ENCODE measurements at places on chromosomes 4 and X.

DNA sequence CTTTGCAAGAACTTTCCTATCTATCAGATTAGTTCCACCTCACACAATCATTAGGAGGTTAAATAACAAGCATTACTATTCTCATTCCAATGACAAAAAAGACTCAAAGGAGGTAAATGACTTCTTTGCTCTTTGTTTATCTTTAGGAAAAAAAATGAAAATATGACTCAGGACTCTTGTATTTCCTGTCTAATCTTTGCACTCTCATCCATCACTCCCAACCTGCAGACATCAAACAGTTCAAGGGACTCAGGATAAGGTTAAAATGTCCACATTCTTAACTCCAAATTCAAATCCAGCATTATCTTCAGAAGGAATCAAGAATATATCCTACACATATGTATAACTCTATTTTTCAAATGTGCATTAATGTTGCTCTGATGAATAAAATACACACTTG is 139.6 kb downstream of the UNC5C start:
- DNase-seq: no peak

DNA sequence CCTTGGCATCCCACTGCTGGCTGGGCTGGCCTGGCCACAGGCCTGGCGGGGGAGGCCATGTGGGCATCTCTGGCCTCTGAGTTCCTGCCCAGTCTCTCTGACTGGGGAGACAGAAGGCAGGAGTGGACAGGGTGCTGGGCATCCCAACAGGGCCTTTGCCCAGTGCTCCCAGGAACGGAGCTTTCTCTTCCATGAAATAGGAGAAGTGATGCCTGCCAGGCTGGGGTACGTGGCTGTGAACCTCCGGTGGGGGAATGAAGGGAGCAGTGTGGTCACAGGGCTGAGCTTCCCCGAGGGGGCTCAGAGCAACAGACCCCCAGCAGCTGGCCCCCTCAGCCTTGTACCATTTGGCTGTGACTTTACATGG is 40.4 kb upstream of the HMX1 start:
- no peak for DNase-seq

GRCh38 chr4:54092405-54093323 is 7.3 kb upstream of the GSX2 start:
- no peak for DNase-seq

GRCh38 chrX:119121341-119121740 is 6.3 kb downstream of the KIAA1210 start:
- DNase-seq: peak; percentile 11

DNA sequence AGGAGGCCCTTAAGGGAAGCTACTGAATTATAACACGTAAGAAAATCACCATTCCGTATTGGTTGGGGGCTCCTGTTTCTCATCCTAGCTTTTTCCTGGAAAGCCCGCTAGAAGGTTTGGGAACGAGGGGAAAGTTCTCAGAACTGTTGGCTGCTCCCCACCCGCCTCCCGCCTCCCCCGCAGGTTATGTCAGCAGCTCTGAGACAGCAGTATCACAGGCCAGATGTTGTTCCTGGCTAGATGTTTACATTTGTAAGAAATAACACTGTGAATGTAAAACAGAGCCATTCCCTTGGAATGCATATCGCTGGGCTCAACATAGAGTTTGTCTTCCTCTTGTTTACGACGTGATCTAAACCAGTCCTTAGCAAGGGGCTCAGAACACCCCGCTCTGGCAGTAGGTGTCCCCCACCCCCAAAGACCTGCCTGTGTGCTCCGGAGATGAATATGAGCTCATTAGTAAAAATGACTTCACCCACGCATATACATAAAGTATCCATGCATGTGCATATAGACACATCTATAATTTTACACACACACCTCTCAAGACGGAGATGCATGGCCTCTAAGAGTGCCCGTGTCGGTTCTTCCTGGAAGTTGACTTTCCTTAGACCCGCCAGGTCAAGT is 6.9 kb upstream of the MSANTD1 start:
- DNase-seq: peak; percentile 56

- peak; percentile 82 for DNase-seq
These were observed 23.9 kb upstream of the PRDM8 start for GRCh38 chr4:80173401-80173800.

- DNase-seq: no peak
These were observed 91.5 kb upstream of the ZNF827 start for GRCh38 chr4:146029939-146030710.

- DNase-seq: peak; percentile 4
These were observed 100.6 kb downstream of the AKAP4 start for GRCh38 chrX:50100188-50100587.

GRCh38 chr4:15100380-15100779 is 98.1 kb downstream of the CPEB2 start:
- DNase-seq: no peak

GRCh38 chr4:120853161-120853935 is 69.2 kb downstream of the PRDM5 start:
- peak; percentile 57 for DNase-seq

DNA sequence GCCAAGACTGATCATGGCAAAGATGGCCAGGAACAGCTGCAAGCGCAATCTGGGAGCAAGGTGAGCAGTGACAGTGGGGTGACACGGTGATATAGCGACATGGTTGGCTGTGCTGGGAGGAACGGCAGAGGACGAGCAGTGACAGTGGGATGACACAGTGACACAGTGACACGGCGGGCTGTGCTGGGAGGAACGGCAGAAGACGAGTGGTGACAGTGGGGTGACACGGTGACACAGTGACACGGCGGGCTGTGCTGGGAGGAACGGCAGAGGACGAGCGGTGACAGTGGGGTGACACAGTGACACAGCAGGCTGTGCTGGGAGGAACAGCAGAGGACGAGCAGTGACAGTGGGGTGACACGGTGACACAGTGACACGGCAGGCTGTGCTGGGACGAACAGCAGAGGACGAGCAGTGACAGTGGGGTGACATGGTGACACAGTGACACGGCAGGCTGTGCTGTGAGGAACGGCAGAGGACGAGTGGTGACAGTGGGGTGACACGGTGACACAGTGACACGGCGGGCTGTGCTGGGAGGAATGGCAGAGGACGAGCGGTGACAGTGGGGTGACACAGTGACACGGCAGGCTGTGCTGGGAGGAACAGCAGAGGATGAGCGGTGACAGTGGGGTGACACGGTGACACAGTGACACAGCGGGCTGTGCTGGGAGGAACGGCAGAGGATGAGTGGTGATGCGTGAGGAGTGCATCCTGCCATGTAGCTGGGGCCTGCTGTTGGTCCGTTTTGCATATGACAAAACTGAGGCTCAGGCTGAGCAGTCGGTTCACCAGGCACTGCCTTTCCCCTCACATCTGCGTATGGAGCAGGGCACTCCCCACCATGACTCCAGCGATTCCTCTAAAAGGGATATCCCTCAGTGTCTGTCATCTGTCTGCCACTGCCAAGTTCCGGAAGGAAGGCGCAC is 36.0 kb upstream of the MXD4 start:
- DNase-seq: no peak

DNA sequence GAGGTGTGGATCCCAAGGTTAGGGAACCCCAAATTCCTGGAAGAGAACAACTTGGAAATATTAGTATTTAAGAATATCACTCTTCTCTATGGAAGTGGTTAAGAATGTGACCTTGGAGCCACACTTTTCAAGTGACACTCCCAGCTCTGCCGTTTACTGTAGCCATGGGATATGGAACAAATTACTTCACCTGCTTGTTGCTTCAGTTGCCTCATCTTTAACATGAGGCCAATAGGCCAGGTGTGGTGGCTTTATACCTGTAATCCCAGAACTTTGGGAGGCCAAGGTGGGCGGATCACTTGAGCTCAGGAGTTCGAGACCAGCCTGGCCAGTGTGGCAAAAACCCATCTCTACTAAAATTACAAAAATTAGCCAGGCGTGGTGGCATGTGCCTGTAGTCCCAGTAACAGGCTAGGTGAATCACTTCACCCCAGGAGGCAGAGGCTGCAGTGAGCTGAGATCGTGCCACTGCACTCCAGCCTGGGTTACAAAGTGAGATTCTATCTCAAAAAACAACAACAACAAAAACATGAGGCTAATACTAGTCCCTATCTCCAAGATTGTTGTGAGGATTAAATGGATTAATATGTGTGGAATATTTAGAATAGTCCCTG is 13.0 kb downstream of the IL13RA1 start:
- no peak for DNase-seq

DNA sequence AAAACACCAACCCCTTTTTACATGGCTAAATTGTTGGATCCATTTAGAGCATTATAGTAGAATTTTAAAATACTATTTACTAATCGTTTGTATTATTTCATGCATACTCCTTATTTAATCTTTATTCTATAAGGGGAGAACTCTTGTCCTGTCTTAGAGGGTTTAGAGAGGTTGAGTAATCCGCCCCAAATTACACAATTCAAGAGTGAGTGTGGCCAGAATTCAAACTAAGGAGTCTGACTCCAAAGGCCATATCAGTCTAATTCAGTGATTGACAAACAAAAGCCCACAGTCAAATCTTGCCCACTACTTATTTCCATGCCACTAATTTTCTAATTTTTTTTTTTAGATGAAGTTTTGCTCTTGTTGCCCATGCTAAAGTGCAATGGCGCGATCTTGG is 33.7 kb upstream of the NEIL3 start:
- DNase-seq: no peak

DNA sequence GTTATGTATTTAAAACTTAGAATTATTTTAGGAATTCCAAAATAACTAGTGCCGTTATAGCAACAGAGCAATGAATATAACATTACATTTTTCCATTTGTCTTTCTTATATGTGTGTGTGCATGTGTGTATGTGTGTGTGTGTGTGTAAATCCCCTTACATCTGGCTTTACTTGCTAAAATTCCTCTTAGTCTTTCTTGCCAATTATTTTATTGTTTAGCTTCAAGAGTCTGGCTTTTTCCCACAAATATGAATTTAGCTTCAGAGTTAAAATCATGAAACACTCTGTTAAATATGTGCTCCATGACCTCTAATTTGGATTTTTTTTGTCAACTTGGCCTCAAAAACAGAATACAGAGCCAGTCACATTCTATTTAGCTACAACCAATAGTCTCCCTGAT is 18.9 kb downstream of the FGF13 start:
- DNase-seq: peak; percentile 20

DNA sequence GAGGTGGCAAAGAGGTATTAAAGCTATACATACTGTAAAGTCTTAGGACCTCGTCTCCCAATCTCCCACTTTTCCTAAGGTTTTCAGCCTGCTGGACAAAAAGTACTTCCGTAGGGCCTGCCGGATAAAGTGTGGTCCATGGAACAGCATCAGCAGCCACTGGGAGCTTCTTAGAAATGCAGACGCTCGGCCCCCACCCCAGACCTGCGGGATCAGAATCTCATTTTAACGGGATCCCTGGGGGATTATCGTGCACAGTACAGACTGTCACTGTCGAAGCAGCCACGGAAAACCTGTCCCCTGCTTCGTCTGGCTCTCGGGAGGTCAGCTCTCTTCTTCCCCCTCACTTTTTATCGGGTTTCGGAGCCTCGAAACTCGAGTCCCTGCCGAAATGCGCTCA is 802 bp downstream of the ADGRG2 start:
- DNase-seq: no peak

DNA sequence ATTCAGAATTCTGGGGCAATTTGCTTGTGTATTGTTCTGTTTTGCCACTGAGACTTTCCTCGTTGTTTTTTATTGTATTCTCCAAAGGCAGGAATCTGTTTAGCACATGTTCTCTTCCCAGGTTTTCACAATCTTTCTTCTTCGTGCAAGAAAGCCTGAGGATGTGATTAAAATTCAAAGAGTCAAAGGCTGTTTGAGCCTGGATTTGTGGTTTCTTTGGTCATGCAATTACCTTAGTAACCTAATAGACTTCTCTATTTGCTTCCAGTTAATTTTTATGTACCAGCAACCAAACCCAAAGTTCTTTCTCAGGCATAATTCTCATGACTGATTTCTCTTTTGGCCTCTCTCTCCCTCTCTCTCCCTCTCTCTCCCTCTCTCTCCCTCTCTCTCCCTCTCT is 1420.1 kb upstream of the TENM3 start:
- DNase-seq: peak; percentile 3

- DNase-seq: no peak
These were observed 31.5 kb upstream of the UNC5C start for GRCh38 chr4:95580226-95580625.

GRCh38 chrX:77652095-77652494 is 133.9 kb downstream of the ATRX start:
- no peak for DNase-seq

DNA sequence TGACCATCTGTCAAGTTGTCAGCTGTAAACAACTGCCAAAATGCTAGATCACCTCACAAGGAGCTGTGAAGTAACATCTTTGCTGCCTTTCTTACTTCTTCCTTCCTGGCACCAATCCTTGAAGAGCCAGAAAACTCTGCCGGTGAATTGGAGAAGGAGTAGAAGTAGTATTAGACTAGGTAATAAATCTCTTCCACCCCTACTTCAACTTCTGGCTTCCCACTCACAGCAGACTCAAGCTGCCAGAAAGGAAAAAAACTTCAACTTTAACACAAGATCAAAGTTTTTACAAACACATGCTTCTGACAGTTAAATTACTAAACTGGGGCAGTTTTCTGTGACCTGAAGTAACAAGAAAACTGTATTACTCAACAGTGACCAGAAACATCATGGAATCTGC is 164.7 kb upstream of the SLC7A11 start:
- peak; percentile 12 for DNase-seq

DNA sequence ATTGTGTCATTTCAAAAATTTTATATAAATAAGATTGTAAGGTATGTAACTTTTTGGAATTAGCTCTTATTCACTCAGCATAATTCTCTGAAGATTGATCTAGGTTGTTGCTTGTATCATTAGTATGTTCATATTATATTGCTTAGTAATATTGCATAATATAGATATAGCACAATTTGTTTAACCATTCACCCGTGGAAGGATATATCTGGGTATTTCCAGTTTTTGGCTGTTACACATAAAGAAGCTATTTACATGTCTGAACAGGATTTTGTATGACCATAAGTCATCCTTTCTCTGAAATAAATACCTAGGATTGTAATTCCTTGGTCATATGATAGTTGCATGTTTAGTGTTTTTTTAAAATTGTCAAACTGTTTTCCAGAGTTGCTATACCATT is 82.5 kb downstream of the CPEB2 start:
- no peak for DNase-seq

- DNase-seq: no peak
These were observed 54.3 kb upstream of the MAGEB2 start for GRCh38 chrX:30161043-30161442.

DNA sequence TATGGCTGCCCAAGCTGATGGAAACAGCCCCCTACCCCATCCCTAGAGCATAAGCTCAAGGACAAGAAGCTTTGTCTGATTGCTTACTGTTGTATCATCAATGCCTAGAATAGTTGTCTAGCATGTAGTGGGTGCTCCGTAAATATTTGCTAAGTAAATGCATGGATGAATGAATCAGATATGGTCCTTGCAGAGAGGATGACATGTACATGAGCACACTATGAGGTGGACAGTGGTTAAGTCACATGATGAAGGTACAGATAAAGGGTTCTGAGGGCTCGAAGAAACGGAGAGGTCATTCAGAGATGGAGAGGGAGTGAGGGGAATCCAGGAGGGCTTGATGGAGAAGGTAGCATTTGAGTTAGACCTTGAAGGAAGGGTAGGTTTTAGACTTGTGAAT is 214.2 kb downstream of the RBMX2 start:
- no peak for DNase-seq

- DNase-seq: no peak
These were observed 879.6 kb upstream of the PCDH10 start for GRCh38 chr4:132269303-132269990.

- no peak for DNase-seq
These were observed 931.7 kb upstream of the HS3ST1 start for GRCh38 chr4:12360391-12360790.

GRCh38 chr4:130486186-130486585 is 1390.2 kb downstream of the C4orf33 start:
- peak; percentile 54 for DNase-seq

- no peak for DNase-seq
These were observed 35.8 kb upstream of the MID1 start for GRCh38 chrX:10656214-10656613.

Measured in fibroblast of skin of right quadriceps (primary cell).